EH (cell line): ENCODE measurements at places on chromosomes 5 and 9.

DNA sequence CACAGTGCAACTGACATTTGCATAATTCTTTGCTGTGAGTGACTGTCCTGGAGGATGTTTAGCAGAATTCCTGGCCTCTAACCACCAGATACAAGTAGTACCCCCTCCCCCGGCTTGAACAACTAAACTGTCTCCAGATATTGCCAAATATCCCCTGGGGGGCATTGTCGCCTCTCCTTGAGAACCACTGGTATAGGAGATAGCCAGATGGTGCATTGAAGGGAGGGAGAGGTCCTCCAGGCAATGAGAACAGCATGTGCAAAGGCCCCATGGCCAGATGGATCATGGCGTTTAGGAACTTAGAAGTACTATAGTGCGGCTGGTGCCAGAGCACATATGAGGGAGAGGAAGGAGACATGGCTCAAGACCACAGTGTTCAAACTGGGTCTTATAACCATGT, 18.9 kb upstream of the ORM1 start:
- DNase-seq: peak; percentile 28

- no peak for DNase-seq
Measured at GRCh38 chr5:123351240-123351639, 72.0 kb downstream of the CEP120 start.

DNA sequence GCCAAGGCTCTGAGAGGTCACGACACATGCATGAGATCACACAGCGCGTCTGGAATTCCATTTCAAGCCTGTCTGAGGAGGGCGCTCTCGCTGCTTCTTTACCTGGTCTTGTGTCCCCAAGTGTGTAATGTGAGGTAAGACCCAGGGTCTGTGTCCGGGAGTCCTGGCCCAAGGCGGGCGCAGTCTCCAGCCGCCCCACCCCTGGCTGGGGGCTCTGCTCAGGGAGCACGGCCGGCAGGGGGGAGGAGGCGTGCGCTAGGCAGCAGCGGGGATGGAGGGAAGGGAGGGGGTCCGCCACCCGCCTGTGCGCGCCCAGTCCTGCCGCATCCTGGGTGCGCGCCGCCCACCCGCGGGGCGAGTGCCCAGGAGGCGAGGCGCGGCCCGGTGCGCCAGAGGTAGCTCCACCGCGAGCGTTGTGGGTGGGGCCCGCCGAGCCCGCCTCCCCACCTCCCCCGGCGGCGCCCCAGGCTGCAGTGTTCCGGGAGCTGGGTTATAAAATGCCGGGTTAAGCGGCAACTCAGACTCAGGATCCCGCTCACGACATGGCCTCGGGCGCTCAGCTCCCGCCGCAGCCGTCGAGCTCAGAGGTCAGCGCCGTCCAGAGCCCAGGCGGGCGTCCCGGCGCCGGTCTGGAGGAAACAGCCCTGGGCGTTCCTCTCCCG, at the start of gene CCNI2:
Gene CCNI2 (plus strand): TSS at position 473 of the 662 bp plus-strand sequence. CDS start 70 bp downstream, at position 543.
- peak; percentile 44 for DNase-seq

- no peak for DNase-seq
Measured at GRCh38 chr9:107541523-107541922, 52.0 kb upstream of the KLF4 start.

DNA sequence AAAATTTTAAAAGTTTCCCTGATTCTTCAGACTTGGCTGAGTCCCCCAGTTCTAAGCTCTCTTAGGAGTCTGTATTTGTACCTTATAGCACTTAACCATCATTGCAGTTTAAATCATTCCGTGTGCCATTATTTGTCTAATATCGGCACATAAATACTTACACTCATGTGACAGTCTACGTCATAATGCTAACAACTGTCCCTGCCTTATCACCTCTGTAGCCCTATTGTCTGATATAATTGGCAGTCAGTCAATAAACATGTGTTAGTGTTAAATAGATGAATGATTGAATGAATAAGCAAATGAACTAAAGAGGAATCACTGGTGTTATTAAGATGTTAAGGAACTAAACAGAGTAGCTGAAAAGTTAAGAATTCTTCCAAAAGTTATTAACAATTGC, 287.8 kb downstream of the EBF1 start:
- no peak for DNase-seq

DNA sequence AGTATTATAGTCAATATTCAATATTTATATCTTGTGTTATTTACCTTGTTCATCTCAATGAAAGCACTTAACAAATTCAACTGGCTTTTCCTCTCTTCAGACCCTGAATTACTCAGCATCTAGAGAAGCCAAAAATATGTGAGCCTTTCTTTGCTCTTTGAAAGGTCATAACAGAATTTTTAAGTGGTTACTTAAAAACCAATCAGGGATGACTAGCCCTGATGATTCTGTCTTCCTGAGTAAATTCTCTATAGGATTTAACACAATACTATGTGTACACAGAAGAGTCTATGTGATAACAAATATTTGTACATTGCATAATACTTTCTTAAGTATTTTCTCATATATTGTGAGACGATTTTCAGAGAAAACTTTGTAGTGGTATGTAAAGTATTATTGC, 546.3 kb downstream of the MAT2B start:
- no peak for DNase-seq

DNA sequence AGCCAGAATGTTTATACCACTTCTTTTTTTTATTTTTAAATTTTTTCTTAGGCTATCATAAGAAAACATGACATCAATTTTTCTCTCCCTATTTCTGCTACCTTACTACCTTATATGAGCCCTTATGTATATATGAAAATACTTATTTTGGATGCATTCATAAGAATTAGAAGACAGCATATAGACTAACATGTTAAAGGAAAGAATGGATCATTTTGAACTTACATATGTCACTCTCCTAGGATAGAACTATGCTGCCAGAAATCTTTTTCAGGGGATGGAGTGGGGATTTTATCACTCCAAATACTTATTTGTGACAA, 51.8 kb downstream of the SNX24 start:
- DNase-seq: no peak

DNA sequence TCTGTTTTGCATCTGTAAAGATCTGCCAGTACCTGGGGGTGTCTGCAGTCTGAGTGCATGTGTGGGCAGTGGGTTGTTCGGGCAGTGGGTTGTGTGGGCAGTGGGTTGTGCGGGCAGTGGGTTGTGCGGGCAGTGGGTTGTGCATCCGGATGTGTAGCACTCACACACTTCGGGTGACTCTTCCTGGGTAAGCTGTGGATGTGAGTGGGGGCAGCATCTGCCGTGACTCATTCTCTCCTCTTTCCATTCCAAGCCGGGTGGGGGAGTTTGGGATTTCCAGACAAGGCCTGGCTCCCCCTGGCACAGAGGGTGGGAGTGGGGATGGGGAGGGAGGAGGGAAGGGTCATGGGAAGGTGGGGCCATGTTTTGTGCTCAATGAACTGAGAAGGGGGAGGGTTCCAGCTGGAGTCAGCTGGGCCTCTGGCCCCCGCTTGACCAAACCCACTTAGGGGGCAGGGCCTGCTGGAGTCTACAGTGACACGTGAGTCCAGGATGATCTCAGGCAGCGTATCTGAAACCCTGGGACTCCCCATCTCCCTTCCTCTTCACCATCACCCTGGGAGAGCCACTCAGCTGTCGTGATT, 8.3 kb downstream of the CRB2 start:
- peak; percentile 38 for DNase-seq

- DNase-seq: no peak
Measured at GRCh38 chr9:96398582-96399324, 15.2 kb upstream of the SLC35D2 start.

DNA sequence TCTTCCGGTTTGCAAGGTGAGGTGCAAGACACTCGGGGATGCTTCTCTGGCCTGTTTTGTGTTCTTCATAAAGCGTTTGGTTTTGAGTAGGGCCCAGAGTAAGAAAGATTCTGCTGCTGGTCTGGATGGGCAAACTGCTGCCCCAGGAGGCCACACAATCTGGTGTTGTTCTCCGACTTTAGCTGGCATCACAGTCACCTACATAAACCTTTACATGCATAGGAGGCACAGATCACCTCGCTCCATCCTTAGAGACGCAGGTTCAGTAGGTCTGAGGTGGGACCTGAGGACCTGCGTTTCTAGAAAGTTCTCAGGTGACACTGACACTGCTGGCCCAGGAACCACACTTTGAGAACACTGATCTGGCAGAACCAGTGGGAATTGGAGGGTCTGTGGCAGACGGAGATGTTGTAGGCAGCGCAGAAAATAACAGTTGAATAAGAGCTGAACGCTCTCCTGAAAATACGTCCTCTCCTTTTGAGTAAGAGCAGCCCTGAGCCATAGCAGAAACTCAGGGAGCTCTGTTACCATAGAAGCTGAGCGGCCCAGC, 3.9 kb upstream of the SLC6A3 start:
- no peak for DNase-seq

GRCh38 chr5:15420201-15420600, 79.8 kb upstream of the FBXL7 start:
- no peak for DNase-seq

DNA sequence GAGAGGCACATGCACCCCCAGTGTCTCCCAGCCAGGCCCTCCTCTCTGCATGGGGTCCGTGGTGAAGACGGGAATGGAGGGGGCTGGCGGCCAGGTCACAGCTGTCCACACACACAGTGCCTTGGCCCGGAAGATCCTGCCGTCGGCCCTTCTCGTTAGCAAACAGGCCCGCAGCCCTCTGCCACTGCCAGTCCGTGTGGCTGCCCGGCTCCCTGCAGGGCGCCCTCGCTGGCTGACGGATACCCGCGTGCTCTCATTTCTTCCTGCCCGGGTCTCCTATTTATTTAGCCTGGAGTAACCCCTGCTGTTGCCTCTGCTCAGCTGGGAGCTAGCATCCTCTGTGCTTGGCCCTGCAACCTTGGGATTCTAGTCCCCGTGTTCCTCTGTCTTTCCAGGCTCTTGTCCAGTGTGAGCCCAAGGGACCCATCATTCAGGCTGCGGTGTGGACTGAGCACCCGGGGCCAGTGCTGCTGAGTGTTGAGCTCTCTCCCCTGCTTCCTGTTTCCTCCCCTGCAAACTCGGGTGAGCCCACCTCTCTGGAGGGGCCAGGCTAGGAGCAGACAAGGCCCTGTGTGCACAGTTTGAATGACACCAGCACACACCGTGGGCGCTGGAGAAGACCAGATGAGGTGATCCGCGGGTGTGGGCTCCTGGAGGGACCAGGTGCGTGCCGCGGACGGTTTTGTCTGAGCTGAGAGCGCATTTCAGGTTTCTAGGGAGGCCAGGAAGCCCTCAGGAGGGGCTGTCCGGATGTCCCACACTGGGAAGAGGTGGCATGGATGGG, 14.6 kb upstream of the RNU6ATAC start:
- no peak for DNase-seq

GRCh38 chr9:13491138-13491492, 211.6 kb upstream of the MPDZ start:
- no peak for DNase-seq

DNA sequence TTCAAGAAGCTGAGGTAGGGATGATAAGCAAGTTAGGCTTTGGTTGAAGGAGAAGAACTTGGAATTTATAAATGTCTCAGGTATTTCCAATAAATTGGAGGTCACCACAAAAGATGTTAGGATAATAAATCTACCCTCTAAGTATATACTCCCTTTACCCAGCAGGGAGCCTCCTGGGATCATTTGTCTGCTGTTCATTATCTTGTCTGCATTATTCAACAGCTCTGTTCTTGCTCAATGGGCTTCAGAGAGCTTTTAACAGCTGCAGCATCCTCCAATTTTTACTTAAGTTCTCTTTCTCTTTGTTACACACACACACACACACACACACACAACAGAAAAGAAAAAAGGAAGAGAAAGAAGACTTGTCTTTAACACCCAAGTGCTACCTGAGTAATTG, 51.7 kb upstream of the VPS13A start:
- no peak for DNase-seq

DNA sequence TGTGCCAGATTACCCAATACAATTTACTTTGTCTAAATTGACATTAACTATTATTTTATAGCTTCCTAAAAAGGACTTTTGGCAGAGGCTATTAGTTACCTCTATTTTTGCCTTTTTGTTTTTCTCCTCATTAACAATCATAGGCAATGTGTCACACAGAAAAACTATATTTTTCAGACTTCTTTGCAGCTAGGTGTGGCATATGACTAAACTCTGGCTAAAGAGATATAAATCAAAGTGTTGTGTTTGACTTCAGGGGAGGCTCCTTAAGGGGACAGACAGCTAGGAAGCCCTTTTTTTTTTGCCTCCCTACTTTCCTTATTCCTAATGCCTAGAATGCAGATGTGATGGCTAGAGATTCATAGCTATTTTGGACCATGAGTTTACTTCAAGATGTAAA, 19.7 kb upstream of the GCNT4 start:
- DNase-seq: no peak

- DNase-seq: no peak
Measured at GRCh38 chr9:82115900-82116299, 127.3 kb downstream of the SPATA31D1 start.

GRCh38 chr9:108478431-108479332, 377.1 kb downstream of the ACTL7B start:
- peak; percentile 95 for DNase-seq

DNA sequence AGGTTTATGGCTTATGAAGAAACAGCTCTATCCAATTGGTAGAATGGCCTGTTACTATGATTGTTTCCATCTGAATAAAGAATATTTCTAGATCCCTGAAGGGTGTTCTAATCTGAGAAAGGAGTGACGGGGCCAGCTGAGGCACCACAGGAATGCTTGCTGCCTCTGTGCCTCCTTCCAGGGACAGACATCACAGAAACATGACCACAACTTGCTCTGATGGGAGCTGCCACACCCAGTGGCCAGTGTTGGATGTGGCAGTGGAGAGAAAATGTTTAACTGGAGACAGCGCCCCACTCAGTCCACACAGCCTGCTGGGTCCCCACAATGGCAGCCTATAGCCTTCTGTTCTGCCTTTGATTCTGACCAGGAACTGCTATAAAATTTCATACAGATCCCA, 38.6 kb upstream of the TESK1 start:
- DNase-seq: peak; percentile 68

DNA sequence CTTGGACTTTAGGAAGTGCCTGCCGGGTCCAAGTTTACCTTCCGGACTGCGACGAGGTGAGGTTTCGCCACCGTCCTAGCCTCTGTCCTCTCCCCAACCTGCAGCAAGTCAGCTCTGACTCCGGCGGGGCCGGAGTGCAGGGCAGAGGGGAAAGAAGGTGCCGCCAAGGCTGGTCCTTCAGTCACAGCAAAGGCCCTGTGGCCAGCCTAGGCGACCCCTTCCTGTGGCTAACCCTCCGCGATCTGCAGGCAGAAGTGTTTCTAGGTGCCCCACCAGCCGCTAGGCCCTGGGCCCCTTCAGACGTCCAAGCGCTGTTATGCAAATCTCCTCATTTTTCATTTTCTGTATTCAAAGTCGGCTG, 11.1 kb upstream of the NKX2-5 start:
- DNase-seq: no peak

DNA sequence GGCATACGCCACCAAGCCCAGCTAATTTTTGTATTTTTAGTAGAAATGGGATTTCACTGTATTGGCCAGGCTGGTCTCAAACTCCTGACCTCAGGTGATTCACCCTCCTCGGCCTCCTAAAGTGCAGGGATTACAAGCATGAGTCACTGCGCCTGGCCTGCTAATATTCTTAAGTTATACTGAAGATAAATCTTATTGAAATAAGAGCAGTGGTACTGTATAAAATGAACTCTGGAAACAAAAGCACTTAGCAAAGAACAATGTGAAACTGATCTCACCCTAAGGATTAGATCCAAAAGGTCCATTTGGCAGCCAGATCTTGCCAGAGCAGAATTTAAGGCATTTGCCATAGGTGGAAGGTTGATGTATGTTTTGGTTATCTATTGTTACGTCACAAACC, 27.1 kb downstream of the CYSTM1 start:
- peak; percentile 58 for DNase-seq

- no peak for DNase-seq
Measured at GRCh38 chr5:95701074-95701473, 18.3 kb upstream of the SPATA9 start.

- no peak for DNase-seq
Measured at GRCh38 chr5:52448111-52448510, 339.6 kb upstream of the ITGA1 start.
